Stimulated activated CD8-positive, alpha-beta memory T cell treated with anti-CD3 and anti-CD28 coated beads, Interleukin-4, amount 100 ng/mL, for 4 hours (primary cell): ENCODE measurements at places on chromosomes 4 and X.

GRCh38 chr4:54082168-54082567, 17.8 kb upstream of the CHIC2 start:
- no peak for DNase-seq

- no peak for DNase-seq
Measured at GRCh38 chr4:165553221-165553810, 174.5 kb downstream of the CPE start.

GRCh38 chr4:4864940-4865704, 5.7 kb downstream of the MSX1 start:
- no peak for DNase-seq

GRCh38 chrX:4708970-4709760, 995.7 kb upstream of the PRKX start:
- no peak for DNase-seq

GRCh38 chrX:136126872-136127406, 20.4 kb upstream of the FHL1 start:
- DNase-seq: no peak
